ENCODE measurements at places on chromosomes 4 and X.

DNA sequence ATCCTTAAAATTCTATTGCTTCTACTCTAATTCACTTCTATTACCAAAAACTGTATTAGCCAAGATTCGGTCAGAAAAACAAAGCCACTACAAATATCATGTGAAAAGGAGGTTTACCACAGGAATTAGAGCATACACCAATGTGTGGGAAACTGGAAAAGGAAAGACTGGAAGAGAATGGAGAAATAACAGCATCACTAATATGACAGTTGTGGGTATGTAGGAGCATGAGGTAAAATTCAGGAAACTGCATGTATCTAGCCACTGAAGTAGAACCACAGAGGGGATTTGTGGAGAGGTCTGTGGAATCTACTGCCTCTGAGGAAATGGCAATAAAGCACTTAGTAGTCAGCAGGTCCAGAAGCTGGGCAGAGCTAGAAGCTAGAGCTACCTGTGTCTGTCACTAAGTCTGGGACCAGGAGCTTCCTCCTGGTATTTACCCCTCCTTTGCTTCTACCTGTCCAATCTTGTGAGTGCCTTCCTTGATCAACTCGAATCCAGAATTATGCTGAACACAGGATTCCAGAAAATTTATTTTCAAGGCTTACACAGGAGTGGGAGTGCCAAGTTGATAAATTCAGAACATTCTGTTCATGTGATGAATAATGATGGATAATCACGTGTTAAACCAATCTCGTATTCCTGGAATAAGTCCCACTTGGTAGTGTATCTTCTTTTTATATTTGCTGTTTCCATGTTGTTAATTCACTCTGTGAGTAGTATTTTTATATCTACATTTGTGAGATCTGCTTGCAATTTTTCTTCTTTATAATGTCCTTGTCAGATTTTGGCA lies 52.6 kb downstream of the NAF1 start:
- peak; percentile 29 for DNase-seq

DNA sequence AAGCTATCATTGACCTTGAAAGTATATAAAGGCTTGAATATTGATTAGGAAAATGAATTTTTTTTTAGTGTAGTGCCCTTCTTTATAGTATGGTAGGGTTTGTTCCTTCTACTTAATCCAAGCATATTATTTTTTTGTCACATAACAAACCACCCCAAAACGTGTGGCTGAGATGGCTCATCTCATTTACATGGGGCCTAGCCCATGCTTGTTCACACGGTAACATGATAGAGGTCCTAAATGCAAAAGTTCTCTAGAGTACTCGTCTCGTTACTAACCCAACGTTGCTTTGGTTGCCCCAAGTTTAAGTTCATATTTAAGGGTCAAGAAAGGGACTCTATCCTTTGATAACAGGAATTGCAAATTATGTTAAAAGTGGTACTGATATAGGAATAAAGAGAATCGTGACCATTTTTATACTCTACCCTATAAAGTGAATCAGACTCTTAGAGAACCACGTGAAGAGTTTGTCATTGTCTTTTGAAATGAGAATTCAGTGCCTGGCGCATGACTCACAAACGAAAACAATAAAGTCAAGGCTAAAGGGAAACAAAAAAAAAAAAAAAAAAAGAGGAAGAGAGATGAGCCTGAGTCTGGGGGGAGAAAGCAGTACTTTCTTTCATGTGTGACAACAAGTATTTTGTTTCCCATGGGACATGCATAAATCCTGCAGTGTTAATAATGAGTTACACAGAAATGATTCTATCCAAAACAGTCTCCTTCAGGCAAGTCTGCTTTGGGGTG lies 402.8 kb upstream of the NWD2 start:
- DNase-seq, result peak; percentile 83

GRCh38 chr4:46515940-46516339 lies 126.0 kb upstream of the GABRA2 start:
- no peak for DNase-seq

DNA sequence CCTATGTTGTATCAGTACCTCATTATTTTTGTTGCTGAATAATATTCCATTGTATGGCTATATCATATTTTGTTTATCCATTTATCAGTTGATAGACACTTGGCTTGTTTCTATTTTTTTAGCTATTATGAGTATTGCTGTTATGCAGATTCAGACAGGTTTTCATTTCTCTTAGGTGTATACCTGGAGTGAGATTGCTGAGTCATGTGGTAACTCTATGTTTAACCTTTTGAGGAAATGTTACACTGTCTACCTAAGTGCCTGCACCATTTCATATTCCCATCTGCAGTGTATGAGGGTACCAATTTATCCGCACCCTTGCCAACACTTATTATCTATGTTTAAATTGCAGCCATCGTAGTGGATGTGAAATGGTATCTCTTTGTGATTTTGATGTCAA lies 43.0 kb upstream of the SH3RF1 start:
- no peak for DNase-seq

DNA sequence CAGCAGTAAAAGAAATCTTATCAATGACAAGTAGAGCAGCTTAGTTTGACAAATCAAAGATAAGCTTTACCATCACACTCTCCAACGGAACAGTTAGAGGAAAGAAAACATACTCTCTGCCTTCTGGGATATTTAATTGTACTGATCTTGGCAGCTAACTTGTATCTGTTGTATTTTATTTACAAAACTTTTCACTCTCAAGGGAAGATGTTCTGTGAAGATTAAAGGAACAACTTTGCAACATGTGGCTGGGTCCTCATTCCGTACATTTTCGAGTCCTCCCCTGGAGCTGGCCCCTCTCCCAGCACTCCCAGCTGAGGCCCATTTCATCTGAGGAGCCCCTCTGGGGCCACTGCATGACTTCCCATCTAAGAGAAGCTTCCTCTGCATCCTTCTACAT lies 74.4 kb downstream of the RPS3A start:
- DNase-seq, result peak; percentile 89

- DNase-seq, result peak; percentile 48
Observed at GRCh38 chr4:123170843-123171242, 225.8 kb upstream of the SPRY1 start.

DNA sequence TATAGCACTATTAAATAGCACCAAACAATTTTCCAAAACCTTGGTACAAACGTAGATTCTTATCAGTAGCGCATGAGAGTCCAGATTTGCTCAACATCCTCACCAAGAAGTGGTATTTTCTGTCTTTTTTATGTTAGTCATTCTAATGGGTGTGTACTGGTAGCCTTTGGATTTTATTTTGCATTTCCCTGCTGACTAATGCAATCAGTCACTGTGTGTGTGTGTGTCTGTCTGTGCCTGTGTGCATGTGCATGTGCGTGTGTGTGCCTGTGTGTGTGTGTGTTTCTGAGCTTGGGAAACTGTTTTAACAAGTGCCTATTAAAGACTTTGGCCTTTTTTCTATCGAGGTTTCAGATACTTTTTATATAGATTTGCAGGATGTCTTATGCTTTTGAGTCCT lies 82.2 kb upstream of the MAGEA10 start:
- no peak for DNase-seq

- DNase-seq, result peak; percentile 72
Observed at GRCh38 chr4:26779674-26780073, 81.0 kb upstream of the STIM2 start.

GRCh38 chrX:18983666-18984380 lies at the start of gene PHKA2:
Gene PHKA2, minus strand, starts transcription at chrX:18984114. Its CDS starts 182 bp downstream, at chrX:18983932.
- peak; percentile 58 for DNase-seq

DNA sequence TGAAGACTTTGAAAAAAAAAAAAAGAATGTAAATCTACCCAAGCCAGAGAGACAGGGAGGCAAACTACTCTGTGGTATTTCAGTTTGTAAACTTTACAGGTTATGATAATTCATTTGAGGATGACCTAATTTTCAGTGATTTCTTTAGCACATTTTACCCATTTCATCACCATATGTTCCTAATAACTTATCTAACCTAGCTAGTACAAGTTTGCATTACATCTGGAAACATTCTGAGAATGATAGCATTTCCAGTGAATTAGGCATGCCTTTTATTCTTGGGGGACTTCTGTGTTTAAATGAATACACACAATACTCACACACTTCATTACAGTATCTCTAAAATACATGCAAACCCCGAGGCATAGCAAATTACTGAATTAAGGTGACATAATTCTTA lies 1055.5 kb downstream of the PCDH18 start:
- no peak for DNase-seq

DNA sequence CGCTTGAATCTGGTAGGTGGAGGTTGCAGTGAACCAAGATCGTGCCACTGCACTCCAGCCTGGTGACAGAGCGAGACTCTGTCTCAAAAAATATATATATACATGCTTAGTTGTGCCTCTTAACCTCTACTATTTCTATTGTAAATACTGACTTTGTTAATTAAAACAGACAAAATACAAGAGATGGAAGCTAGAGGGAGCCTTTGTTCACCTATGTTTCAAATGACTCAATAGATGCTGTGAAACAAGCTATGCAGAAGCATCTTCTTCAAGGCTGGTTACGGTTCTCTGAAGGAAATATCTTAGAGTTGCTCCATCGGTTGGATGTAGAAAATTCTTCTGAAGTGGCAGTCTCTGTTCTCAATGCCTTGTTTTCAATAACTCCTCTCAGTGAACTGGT lies 6.2 kb downstream of the NCAPG start:
- peak; percentile 86 for DNase-seq

DNA sequence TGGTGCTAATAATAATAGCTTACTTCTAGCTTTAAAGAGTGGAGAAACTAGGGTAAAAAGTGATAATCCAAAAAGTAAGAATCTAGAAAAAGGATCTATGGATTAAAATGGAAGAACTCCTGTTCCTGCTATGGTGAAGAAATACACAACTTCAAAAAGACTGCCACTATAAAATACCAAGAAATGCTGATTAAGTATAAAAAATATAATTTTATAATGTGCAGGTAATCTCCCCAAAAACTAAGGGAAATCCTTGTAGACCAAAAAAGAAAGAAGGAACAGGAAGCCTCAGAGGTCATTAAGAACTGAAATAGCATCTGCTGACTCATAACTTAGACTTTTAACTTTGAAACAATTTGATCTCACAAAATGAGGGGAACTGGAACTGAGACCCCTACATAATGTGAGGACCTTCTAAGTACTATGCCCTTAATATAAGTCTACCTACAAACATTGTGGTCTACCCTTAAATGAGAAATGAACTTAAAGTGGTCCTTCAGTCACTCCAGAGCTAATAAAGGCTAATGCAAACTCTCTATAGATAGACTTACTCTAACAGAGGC lies 50.6 kb upstream of the SRPX start:
- DNase-seq, result no peak

- no peak for DNase-seq
Observed at GRCh38 chr4:24683116-24683515, 98.8 kb upstream of the DHX15 start.

GRCh38 chr4:15104825-15105224 lies 102.5 kb downstream of the CPEB2 start:
- DNase-seq, result peak; percentile 17

- DNase-seq, result peak; percentile 47
Observed at GRCh38 chr4:158122501-158122900, 50.3 kb downstream of the GASK1B start.

DNA sequence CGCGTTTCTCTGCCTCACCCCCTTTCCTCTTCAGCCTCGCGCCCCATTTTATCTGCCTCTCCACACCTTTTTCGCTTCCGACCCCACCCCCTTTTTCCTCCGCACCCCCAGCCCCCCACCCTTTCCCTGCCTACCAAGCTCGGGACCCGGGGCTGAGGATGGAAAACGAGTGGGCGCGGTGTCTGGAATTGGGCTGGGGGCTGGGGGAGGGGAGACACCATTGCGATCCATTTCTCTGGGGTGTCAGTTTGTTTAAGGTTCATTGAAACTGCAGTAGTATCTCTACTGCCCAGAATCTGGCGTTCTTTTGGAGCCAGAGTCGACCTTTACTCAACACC lies 707 bp downstream of the SLC9A6 start:
- DNase-seq, result no peak

GRCh38 chr4:150297861-150298474 lies 219.7 kb downstream of the DCLK2 start:
- DNase-seq, result peak; percentile 88

- DNase-seq, result no peak
Observed at GRCh38 chr4:35883108-35883507, 361.2 kb downstream of the ARAP2 start.

GRCh38 chr4:88908003-88908402 lies 149.0 kb downstream of the FAM13A start:
- DNase-seq, result peak; percentile 5

GRCh38 chr4:152635851-152636250 lies 43.9 kb downstream of the TMEM154 start:
- DNase-seq, result no peak

GRCh38 chr4:108103099-108103862 lies 65.5 kb downstream of the LEF1 start:
- DNase-seq, result no peak

- peak; percentile 55 for DNase-seq
Observed at GRCh38 chr4:80362578-80363181, 27.1 kb downstream of the CFAP299 start.

DNA sequence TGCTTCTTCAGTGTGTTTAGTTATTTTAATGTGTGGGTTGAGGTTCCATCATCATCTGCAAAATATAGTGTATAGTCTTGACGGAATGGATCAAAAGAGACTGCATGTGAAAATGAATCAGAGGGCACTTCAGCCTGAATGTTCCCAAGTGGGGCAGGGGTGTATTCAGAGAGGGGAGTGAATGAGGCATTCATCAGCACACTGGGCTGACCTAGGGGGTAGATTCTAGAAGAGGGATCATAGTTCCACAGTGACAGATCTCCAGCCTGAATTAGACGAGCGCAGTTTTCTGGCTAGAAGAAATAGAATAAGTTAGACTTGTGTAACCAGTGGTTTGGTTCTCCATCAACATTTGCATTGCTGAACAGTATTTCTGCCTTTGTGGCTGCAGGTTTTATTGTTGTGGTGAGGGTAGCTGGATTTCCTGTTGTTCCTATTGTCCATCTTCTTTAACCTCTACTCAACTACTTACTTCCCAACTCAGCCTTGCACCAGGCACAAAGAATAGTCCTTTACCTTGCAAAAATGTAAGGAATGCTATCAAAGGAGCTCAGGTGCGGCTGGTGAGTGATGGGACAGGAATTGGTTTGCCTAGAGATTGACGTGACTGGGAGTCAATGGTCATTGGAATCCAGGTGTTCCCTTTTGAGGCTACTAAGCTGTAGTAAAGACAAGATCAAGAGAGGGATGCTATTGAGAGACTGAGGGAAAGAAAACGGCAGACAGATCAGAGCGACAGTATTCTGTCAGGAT lies 50.9 kb downstream of the NAP1L5 start:
- DNase-seq, result no peak

DNA sequence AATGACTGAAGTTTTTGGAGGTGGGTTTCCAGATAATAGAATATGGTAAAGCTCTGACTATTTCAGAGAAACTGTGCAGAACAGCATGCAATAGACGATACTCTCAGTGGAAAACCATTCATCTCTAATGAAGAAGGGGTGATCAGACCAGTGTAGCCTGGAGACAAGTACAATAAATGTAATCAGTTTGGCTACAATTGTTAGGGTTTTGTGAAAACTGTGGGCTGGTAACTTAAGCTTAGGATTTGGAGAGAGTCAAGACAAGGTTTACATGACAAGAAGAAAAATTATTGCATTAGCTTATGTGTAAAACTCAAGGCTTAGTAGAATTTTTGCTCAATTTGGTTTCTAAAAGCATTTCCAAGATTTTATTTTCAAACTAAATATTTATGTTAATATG lies 241.5 kb upstream of the ANKRD50 start:
- no peak for DNase-seq

GRCh38 chr4:152734699-152735050 lies 44.9 kb downstream of the TIGD4 start:
- DNase-seq, result no peak

All from cardiac fibroblast (primary cell).